Activated T-cell treated with anti-CD3 and anti-CD28 coated beads, Interleukin-2, amount 50 U/mL, for 4 hours (primary cell): ENCODE measurements at places on chromosomes 5 and 9. TPM values are rescaled to one million over a fixed set of nuclear protein-coding genes. Genes with fewer than 3 reads are reported as not detected.

DNA sequence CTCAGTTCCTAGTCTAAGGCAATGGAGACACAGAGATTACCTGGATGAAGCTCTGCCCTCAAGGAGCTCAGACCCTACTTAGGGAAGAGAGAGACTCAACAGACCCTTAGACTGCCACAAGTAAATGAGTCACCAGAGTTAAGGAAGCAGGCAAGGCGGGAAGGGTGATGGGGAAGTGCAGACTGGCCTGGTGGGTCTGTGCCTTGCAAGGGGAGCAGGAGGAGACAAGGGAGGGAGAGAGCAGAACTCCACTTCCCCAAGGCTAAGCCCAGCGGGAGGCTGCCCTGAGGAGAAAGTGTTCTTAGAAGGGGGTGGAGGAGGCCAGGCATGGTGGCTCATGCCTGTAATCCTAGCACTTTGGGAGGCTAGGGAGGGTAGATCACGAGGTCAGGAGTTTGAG is 83.7 kb downstream of the HRH2 start:
- DNase-seq: no peak

DNA sequence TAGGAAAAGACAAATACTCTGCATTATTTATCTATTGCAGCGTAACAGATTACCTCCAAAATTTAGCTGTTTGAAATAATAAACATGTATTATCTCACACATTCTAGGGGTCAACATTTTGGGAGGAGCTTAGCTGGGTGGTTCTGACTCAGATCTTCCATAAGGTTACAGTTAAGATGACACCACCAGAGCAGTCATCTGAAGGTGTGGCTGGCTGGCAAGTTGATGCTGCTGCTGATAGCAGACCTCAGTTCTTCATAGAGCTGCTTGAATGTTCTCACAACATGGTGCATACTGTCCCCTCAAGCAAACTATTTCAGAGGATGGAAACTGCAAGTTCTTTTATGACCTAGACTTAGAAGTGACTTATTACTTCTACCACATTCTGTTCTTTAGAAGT is 146.3 kb upstream of the FSTL4 start:
- DNase-seq: no peak

- DNase-seq: no peak
Measured at GRCh38 chr9:73640971-73641370, 489.3 kb downstream of the ANXA1 start.

Gene F12
- 5.7 TPM for total RNA-seq

Gene FBXL7
- not detected for total RNA-seq

DNA sequence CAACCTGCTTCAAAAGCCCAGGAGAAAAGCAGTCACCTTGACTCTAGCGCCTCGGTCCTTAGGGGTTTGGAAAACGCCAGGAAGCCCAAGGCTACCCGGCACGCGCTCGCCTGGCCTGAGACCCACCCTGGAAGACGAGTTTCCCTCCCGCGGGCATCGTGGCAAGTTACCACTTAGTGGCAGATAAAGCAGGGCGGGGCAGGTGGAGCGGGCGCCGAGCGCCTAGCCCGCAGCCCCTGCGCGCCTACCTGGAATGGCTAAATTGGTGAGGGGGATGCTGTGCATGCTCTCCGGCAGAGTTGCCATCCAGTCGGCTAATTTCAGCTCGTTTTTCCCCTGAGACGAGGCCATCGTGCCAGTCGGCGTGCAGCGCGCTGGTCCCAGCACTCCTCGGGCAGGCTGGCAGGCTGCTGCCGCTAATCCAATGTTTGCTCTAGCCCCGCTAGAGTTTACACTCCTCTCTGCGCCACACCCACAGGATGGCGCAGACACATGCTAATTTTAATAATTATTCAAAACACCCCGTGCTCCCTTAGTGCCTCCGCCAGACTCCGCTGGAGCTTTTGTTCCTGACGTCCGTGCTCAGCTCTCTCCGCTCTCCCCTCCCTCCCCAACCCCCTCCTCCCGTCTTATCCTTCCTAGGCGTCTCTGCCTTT is at the start of gene PLCXD3:
PLCXD3 (minus strand) TSS at position 426 of the 656 bp plus-strand sequence; CDS start at position 351, 75 bp downstream.
- DNase-seq: no peak

Gene TRIM36
- total RNA-seq: not detected

Gene PCDHB9
- not detected for total RNA-seq
